ENCODE measurements at places on chromosomes 1 and 21.

DNA sequence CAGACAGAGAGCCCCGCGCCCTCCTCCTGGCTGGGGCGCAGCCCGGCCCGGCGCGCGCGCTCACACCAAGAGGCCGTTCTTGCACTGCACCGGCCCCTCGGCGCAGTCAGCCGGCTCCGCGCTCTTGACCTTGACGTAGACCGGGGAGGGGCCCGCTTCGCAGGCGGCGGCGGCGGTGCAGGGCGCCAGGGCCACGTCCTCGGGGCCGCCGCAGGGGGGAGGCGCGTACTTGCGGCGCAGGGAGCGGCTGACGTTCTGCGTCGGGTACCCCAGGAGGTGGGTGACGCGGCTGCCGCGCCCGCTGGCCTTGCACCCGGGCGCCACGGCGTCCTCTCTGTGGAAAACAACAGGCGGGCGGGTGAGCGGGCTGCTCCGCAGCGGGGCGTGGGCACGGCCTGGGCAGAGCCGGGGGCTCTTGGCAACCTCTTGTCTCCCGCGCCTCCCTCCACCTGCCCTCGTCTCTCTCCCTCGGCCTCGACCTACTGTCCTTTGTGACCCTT lies 7.7 kb downstream of the VSIG8 start:
- peak; percentile 81 for DNase-seq

- DNase-seq: no peak
Observed at GRCh38 chr1:73218995-73219546, 936.7 kb upstream of the NEGR1 start.

- no peak for DNase-seq
Observed at GRCh38 chr1:53273526-53273925, 35.2 kb upstream of the MAGOH start.

GRCh38 chr1:21906173-21907078 lies 30.7 kb downstream of the HSPG2 start:
- no peak for DNase-seq

GRCh38 chr1:36778740-36779139 lies 255.6 kb downstream of the GRIK3 start:
- no peak for DNase-seq

DNA sequence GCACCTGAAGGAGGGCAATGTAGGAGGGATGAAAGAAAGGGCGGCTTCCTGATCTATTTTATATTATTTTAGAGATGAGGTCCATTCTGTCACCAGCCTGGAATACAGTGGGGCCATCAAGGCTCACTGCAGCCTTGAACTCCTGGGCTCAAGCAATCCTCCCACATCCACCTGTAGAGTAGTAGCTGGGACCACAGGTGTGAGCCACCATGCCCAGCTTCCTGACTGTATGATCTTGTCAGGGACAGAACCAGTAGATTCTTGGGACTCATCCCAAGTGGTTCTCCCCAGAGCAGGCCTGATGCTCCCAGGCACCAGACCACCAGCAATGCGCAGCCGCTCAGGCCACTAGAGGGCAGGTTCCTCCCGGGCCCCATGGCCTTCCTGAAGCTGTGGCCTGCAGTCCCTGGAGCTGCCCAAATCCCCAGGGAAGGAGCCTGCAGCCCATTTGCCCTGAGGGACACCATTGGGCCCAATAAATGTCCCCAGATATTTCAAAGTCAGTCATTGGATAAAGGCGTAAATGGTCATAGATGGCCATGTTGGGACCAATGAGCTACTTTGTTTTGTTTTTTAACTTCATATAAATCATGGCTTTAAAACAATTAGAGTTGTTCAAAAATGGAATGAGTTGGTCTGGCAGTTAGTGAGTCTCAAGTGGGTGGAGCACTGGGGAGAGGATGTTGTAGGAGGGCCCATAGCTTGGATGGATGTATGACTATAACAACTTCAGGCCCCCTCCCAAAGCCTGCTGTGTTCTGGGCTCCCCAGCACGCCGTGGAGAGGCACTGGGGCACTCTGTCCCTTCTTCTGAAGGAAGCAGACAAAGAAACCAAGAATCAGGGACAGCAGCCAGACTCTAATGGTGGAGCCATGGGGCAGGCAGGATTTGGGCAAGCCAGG lies 44.7 kb upstream of the GOLT1A start:
- DNase-seq: peak; percentile 3

GRCh38 chr1:65791396-65791795 lies 1.3 kb upstream of the PDE4B start:
- no peak for DNase-seq

GRCh38 chr21:45551783-45552695 lies 9.8 kb upstream of the SLC19A1 start:
- no peak for DNase-seq

- DNase-seq: no peak
Observed at GRCh38 chr1:32125313-32125712, 17.5 kb downstream of the KPNA6 start.

GRCh38 chr21:41970106-41970391 lies 16.2 kb upstream of the C2CD2 start:
- DNase-seq: no peak

GRCh38 chr21:33028287-33028670 lies 2.5 kb downstream of the OLIG2 start:
- no peak for DNase-seq

GRCh38 chr1:211613108-211613947 lies 34.4 kb upstream of the SLC30A1 start:
- no peak for DNase-seq

DNA sequence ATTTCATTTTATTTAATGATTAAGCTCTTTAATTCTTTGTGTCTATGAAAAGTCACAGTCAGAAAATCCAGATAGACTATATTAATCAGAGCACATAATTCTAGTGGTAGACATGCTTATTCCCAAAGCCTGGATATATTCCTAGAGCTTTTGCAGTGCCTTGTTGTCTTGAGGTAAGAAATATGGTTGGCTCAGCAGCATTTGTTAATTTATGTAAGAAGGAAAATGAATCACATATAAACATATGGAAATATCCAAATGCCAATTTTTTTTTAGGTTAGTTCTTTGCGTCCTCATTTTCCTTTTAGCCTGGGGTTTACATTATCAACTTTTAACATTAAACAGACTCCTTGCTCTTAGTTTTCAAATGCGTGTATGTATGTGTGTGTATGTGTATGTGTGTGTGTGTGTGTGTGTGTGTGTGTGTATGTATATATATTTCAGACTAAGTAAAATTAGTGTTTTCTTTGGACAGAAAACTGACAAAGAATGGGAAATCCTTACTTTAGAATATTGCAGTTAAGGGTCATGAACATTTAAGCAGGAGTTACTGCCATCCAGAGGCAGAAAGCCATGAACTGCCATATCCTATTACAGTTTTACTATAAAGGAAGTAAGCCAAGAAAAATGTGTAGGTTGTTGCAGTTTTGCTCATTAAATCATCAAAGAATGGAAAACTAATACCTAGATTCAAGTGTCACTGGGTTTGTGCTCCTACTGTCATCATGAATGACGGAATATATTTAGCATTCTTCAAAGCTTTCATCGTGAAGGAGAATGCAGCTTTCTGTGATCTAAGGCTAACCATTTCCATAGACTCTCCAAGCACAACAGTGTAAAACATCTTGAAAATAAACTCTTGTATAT lies 477.1 kb upstream of the NR5A2 start:
- no peak for DNase-seq

DNA sequence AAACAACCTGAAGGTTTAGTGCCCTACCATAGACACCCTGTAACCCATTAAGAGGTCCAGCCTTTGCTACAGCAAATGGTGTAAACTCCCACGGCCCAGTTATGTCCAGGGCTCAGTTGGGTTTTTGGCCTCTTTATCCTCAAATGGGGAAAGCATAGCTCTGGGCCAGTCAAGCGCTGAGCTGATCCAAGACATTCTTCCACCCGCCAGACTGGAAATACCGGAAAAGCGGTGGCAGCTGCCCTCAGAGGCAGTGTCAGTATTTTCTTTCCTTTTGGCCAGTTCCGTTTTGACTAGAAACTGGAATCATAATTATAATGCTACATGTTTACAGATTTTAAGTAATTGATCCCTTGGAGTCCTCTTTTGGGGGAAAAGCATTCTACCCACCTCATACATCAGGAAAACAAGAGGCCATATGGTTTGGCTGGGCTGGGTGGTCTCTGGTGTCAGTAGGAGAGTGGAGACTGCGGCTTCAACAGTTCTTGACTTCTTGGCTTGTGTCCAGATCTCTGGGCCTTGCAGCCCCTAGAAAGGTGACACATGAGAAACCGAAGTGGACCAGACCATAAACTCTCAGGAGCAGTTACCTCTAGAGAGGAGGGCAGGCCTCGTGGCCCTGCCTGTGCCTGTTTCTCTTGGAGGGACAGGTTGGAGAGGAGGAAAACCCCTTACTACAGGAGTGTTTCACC lies 30.2 kb upstream of the CLDN14 start:
- no peak for DNase-seq

DNA sequence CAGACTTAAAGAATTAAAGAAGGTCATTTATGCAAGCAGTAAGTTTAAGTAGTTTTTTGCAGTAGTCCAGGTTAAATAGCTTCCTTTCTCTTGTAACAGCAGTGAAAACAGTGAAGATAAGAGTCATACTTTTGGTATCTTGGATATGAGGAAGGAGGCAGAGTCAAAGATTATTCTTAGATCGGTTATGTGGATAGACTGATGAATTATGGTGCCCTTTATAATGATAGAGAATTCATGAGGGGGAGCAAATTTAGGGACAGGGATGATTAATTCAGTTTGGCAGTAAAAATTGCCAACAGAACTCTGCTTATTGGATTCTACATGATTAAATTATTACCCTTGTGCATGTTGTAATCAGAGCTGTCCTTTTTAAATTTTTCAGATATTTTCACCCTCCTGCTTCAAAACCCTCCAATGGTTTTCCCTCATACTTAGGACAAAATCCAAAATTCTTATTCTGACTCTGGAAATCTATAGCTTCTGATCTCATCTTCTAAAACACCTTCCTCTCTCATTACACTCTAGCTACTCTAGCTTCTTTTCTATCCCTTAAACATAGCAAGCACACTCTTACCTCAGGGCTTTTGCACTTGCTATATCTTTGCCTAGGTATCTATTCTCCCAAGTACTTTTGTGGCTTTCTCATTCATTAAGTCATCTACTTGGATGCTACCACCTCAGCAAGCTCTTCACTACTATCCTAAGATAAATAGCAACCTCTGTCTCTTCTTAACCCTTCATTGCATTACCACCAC lies 79.8 kb downstream of the PKN2 start:
- DNase-seq: no peak
